Right renal pelvis (tissue), 4 donors: ENCODE measurements at places on chromosomes 5 and 9.

- DNase-seq = no peak
Measured at GRCh38 chr5:43256261-43256966, 56.8 kb downstream of the HMGCS1 start.

- no peak for DNase-seq
Measured at GRCh38 chr5:10264604-10265003, 14.5 kb downstream of the CCT5 start.

GRCh38 chr5:6766604-6767093, 53.4 kb downstream of the TENT4A start:
- peak; percentile 14 for DNase-seq

DNA sequence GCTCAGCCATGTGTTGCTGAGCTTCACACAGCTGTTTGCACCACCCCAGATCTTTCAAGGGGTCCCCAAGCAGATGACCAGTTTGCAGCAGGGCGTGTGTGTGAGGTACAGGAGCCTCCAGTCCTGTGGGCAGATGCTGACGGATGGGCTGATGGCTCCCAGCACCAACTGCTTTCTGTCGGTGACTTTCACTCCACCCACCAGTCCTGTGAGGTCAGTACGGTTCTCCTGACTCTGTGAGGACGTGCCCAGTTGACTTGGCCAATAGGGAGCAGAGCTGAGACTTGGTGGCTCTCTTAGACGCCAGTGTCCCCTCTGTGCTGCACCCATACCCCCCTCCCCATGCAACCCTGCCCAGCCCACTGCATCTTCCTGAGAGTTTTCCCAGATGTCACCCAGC, 19.7 kb downstream of the COL5A1 start:
- no peak for DNase-seq

- DNase-seq = no peak
Measured at GRCh38 chr9:11595756-11596155, 983.0 kb upstream of the PTPRD start.

- DNase-seq = no peak
Measured at GRCh38 chr5:131786900-131787692, 9.7 kb downstream of the FNIP1 start.
